ENCODE measurements at places on chromosomes 6 and 20. TPM values are rescaled to one million over a fixed set of nuclear protein-coding genes. Genes with fewer than 3 reads are reported as not detected.

- H3K36me3 ChIP-seq: no peaks in the 10 kb centered on the region
- H3K27ac ChIP-seq: no peak overlapping the region
- no peaks in the 10 kb centered on the region for H3K27me3 ChIP-seq
- H3K4me3 ChIP-seq: no peak overlapping the region
These were observed 29.2 kb downstream of the MAK start for GRCh38 chr6:10809098-10809497.

DNA sequence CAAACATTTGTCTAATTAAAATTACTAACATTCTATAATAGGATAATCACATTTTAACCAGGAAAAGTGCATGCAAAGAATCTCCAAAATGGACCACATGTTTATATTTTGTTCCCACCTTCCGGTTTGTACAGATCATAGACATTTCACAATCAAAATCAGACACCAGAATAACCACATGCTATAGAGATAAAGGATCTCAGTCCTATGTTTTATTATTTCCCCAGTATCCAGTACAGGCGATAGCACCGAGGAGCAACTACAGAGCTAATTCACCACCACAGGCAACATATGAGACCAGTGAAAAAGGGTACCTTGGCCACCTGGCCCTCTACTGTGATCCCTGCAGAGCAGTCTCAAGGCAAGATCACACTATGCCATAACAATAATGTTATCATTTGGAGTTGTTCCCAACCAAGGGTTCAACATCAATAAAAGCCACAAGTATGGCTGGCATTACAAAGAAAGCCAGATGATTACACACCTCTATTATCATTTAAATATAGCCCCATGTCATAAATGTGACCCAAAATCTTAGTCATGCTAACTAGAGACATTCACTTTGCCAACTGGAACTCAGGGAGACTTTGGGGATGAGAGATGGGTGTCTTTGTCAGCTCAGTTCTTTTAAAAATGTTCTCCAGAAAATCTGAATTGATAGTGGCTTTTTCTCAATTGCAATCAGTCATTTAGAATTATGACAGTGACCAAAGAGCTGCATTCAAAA lies 46.7 kb downstream of the RALGAPA2 start:
- no peaks in the 10 kb centered on the region for H3K36me3 ChIP-seq
- no peak overlapping the region for H3K4me3 ChIP-seq
- H3K27ac ChIP-seq: no peak overlapping the region
- H3K4me1 ChIP-seq: peaks cover 8% of the 10 kb centered on the region
- no peak for DNase-seq
- no peaks in the 10 kb centered on the region for H3K27me3 ChIP-seq

DNA sequence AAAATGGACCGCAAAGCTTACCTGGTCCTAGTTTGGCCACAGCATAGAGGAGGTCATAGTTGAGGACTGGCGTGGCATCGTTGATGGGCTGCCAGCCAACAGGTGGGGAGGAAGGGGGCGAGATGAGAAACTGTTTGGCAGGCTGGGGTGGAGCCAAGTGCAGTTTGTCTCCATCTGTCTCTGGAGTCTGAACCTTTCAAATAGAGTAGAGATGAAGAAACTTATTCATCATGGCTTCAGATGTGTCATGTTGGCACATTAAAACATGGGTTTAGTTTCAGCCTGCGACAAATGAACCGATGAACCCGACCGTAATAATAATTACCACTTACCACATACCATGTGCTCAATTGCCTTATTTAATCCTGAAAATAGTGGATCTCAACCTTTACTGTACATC lies 75.9 kb upstream of the ENPP5 start:
- peaks cover 13% of the 10 kb centered on the region for H3K27me3 ChIP-seq
- H3K4me1 ChIP-seq: no peaks in the 10 kb centered on the region
- no peak for DNase-seq
- H3K27ac ChIP-seq: no peak overlapping the region

DNA sequence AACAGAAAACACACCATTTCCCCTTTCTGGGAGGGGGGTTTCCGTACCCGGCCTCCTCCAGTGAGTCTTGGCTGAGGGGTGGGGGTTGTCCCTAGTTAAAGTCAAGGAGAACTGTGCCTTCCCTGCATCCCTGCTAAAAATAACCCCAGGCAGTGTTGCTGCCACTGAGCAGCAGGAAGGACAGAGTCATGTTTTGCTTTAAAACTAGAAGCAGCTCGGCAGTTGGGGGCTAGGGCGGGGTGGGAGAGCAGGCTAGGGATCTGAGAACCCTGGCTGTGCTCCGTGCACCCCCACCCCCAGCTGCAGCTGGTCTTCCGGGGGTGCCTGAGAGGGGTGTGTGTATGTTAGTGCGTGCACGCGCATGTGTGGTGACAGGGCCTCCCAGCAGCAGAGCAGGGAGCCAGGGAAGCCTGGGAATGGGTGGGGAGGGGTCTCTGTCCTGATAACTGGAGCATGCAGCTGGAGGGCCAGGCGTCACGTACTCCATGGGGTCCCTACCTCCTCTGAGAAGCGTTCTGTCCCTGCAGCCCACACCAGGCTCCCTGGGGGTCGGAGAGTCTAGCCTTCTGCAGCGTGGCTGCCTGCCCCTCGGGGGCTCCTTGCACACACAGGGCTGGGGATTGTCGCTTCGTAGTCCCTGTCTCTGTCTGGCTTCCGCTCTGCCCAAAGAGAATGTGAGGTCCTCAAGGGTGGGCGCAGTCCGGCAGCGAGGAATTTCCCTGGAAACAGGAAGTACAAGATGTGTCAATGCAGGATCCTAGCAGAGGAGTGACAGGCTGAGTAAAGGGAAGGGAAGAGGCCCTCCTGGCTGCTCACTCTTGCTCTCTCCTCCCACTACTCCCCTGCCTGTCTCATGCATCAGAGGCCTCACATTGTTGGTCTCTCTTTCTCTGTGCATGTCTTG lies 16.8 kb upstream of the ARMC12 start:
- H3K4me3 ChIP-seq: no peak overlapping the region
- H3K27me3 ChIP-seq: peaks cover 46% of the 10 kb centered on the region
- no peak overlapping the region for H3K27ac ChIP-seq

DNA sequence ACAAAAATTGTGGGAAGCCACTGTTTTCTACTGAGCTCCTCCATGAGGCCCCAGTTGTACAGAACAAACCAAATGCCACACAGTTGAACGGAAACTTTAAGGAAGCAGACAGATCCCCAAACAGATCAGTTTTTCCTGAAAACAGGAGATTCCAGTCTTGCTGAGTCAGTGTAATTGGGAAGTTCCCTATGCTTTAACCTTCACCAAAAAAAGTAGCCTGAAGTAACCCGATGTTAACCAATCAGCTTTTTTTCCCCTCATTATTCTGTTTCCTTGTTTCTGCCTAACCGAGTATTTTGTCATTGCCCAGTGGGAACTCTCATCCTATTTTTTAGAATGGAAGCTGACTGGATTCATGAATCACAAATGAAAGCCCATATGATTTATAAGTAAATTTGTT lies 36.7 kb downstream of the MARCKS start:
- H3K27me3 ChIP-seq: no peaks in the 10 kb centered on the region
- H3K27ac ChIP-seq: no peak overlapping the region
- no peak for DNase-seq
- no peak overlapping the region for H3K4me3 ChIP-seq

Gene XKR7
- not detected for total RNA-seq

Gene CST2
- not detected for total RNA-seq

Gene KCNK15
- 4.8 TPM for total RNA-seq

Measured in Calu3 (cell line).